ENCODE measurements at places on chromosomes 3 and 15.

DNA sequence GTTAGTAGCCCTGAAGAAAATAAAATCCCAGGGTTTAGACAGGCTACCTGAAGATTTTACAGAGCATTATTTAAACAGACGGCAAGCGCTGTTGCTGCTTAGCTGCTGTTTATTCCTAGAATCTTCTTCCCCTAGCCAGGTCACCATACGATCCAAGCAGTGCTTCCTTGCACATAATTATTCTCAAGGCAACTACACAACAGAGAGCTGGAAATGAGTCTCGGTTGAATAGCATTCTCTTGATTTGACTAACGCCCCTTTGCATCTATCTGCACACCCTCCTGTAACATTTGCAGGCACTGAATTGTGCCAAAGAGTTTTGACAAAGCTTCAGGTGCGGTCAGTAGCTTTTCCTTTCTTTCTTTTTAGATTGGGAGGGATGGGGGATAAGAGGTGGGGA, 564.4 kb downstream of the TBL1XR1 start:
- DNase-seq, result no peak

- no peak for DNase-seq
These were observed 121.8 kb downstream of the AGBL1 start for GRCh38 chr15:86201313-86202008.

DNA sequence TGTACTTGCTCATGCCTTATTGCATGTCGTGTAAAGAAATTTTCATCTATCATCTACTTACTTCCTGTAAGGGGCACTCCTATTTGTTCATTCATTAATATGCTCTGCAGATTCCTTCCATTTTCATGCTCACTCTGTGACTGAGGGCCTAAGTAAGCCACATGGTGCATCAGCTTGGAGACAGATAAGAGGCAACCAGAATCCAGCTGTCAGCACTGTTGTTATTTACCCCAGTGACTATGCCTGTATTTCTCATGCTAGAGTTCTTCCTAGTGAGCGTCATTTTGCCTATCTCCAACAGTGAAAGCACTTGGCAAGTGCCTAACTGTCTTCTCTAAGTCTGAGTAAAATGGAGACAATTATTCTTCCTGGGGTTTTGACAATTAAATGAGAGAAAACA, 124.8 kb upstream of the ABI3BP start:
- DNase-seq, result no peak

GRCh38 chr15:73867426-73867825, 5.9 kb upstream of the TBC1D21 start:
- no peak for DNase-seq

- DNase-seq, result no peak
These were observed 333.0 kb upstream of the SEMA6D start for GRCh38 chr15:47384341-47384740.

- DNase-seq, result no peak
These were observed 130.3 kb upstream of the WNT5A start for GRCh38 chr3:55617385-55617784.

GRCh38 chr15:92616621-92617548, 38.7 kb downstream of the FAM174B start:
- DNase-seq, result no peak

GRCh38 chr3:50577348-50577747, 8.0 kb downstream of the HEMK1 start:
- no peak for DNase-seq

DNA sequence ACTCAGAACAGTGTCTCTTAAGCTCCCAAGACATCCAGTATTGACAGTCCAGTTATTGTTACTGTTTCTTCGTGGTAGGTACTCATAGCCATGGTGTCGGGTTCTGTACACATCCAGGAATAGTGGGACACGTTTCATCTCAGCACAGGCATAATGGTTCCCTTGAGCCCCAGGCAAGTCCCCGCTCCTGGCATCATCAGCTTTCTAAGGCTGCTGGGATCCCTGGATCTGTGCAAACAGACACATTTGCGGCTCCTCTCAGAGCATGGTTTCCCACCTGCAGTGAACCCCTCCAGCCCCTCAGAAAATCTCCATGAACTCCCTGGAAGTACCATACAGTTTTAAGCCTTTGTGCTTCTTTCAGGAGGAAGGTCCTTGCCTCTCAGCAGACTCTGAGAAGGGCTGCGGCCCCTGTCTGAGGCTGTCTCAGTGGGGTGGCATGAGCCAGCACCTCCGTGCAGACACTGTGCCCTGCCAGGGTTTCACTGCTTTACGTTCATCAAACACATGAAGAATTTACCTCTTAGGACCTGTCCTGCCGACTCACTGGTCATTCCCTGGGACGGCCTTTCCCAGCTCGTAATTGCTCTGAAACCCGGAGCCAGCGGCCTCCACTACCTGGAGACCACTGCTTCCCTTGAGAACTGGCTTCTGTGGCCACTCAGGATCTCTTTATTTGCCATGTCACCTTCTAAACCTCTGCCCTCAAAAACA, 124.9 kb downstream of the LRRK1 start:
- no peak for DNase-seq

DNA sequence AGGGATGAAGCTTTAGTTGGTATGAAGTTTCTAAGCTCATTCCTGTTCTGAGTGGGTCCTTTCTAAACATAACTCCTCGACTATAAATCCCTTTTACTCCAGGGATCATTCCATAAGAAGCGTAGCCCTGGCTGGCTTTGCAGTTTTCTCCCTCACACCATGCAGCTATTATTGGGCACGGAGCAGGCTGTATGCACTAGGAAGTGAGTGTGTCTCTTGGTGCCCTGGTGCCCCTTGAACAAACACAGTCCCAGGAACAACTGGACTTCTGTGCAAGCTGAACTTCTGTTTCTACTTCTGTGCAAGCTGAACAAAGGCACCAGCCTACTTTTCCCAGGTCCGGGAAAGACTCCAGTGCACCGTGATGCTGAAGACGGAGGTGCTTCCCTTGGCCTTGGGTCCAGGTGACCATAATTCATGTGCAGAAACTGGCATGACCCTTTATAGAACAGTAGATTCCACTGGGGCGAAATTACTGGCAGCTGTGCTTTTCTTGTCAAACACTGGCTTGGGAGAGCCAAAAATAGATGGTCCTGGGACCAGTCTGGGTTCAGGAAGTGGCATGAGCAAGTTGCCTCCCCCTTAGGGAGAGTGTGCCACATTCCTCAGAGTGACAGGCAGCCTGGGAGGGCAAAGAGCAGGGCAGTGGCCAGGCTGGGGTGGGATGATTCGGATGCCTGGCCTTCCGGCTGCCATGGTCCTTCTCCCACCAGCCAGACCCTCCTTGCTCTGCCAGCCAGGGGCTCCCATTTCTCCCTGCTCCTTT, 127.2 kb downstream of the SLCO3A1 start:
- DNase-seq, result no peak

GRCh38 chr3:110811050-110811449, 260.6 kb upstream of the NECTIN3 start:
- DNase-seq, result no peak

- DNase-seq, result no peak
These were observed 271.2 kb downstream of the RBMS3 start for GRCh38 chr3:29552051-29552450.

DNA sequence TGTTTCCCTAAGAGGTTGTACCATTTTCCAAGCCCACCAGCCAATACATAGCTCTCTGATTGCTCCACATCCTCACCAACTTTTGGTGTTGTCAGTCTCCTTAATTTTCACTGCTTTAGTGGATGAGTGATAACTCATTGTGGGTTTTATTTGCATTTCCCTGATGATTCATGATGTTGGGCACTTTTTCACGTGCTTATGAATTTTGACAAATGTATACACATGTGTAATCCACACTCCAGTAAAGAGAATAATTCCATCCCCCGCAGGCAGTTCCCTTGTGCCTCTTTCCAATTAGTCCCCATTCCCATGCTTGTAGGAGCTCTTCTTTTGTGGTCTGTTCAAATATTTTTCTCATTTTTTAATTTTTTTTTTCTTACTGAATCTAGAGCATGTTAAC, 52.4 kb downstream of the ANP32A start:
- DNase-seq, result no peak

- DNase-seq, result no peak
These were observed 282.7 kb upstream of the MANF start for GRCh38 chr3:51102396-51102795.

DNA sequence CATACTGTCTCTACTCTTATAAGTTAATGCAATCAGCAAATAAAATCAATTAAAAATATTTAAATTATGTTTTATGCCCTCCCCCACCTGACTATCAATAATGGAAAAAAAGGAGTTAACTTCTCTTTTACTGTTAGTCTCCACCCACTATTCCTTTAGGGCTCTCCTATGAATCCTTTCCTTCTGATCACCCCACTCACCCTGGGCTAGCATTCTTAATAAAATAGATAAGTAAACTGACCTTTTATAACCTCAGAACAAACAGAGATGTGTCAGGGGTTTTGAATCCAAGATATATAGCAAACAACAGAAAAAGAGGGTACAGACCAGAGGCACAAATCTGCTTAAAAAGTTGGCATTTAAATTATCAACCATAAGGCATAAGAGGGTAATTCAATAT, 116.1 kb upstream of the PLXND1 start:
- DNase-seq, result no peak

- no peak for DNase-seq
These were observed 364.4 kb downstream of the PTPRG start for GRCh38 chr3:61925721-61926120.

DNA sequence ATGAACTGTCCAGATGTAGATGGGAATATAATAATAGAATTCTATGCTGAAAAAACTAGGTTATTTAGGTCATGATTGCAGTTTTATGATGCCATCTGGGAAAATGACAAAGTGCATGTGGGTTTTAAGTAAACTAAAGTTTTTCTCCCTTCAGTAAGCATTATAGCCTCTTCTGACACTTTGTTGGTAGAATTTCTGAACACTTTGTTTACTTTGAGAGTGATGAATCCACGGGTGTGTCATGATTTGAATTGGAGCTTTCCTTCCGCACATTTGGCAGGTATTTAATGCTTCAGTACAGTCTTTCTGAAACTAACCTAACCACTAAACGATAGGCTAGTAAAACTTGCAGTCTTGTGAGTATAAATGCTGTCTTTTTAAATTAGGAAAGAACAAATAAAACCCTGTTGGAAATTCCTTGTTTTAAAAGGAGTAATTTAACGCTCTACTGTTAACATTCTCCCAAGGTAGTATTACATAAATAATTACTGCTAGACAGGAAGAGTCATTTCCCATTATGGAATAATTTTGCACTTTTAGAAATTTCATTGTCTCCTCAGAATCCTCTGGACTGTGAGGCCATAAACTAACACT, 7.0 kb downstream of the FILIP1L start:
- no peak for DNase-seq

- no peak for DNase-seq
These were observed 286.3 kb downstream of the ZNF385D start for GRCh38 chr3:21464746-21465145.

DNA sequence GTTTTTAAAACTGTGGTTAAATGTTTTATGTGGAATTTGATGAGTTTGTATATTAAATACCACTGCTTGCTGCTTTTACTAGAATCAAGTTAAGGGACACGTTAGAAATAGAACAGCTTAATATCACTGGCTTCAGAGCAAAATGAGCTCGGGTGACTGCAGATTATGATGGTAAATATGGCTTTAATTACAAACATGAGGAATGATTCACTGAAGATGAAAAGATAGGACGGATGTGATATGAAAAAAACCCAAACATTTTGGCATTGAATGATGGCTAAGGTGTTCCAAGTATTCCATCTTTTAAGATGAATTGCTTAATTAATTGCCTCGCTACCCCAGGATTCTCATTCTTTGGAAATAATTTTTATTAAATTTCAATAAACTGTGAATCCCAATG, 33.7 kb downstream of the SLC24A1 start:
- DNase-seq, result no peak

DNA sequence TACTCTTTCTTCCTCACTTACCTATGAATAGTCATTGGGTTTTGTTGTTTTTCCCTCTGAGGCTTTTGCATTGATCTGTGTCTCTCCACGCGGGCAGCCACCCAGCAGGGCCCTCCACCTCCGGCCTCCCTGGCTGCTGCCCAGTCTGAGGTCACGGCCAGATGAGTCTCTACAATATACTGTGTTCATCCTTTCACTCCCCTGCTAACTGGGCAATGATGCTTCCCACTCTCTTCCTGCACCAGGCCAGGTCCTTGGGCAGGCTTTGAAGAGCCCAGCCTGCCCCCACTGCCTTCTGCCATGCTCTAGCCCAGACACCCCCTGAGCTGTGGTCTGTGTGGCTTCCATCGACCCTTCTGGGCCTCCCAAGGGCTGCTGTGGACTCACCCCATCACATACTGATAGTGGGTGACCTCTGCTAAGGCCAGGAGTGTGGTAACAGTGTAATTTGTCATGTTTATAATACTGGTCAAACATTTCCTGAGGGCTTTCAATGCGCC, 18.0 kb downstream of the PDIA5 start:
- no peak for DNase-seq

- DNase-seq, result peak; percentile 17
These were observed 193.6 kb downstream of the CLSTN2 start for GRCh38 chr3:140128631-140129030.

- no peak for DNase-seq
These were observed 30.7 kb upstream of the CHD2 start for GRCh38 chr15:92869263-92869940.

GRCh38 chr3:173397161-173398110, at the start of gene NLGN1:
Gene NLGN1, plus strand, starts transcription at chr3:173397744.
- peak; percentile 66 for DNase-seq

DNA sequence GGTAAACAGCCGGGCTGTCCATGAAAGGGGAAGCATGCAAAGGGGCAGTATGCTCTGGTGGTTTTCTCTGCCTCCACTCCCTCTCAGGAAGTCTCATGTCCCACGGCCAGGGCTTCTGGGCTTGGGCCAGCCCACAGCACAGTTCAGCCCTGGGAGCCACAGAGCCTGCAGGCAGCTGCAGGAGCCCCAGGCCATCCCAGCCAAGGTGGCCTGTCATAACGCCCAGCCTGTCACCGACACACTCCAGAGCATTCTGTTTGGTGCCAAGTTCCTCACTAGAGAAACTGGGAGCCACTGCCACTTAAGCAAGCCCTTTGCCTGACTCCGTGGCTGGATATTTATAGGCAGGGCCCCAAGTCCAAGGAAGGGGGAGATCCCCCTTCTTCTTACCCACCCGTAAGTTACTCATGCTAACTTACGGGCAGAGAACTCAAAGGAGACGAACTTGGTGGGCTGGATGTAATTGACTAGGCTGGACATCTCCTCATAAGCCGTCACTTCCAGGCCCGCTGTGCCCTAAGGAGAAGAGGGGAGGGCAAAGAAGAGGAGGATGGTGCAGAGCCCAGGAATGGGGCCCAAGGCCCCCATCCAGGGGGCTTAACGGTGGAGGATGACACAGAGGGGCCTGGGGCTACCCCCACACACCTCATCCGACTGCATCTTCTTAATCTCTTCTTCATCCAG, 11.7 kb downstream of the PLCB2 start:
- no peak for DNase-seq

- no peak for DNase-seq
These were observed 692.9 kb downstream of the ZPLD1 start for GRCh38 chr3:103127737-103128136.

DNA sequence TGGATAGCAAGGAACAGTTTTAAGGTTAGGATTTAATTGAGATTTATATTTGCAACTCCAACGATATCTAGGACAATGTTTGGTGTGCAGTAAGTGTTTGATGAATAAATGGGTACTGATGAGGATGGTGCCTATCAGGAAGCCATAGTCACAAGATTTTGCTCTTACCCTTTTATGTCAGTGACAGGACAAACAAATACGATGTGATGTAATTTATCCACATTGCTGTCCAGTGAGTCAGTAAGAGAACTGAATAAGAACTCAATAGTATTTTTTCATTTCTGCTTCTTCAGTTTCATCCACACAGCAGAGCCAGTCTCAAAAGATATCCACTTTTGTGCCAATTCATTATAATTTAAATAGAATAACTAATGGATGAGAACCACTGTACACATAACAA, 18.5 kb downstream of the C3orf85 start:
- DNase-seq, result no peak

GRCh38 chr3:185630182-185630622, 44.1 kb downstream of the SENP2 start:
- no peak for DNase-seq
